Naive B cell (primary cell): ENCODE measurements at places on chromosomes 1 and 21.

DNA sequence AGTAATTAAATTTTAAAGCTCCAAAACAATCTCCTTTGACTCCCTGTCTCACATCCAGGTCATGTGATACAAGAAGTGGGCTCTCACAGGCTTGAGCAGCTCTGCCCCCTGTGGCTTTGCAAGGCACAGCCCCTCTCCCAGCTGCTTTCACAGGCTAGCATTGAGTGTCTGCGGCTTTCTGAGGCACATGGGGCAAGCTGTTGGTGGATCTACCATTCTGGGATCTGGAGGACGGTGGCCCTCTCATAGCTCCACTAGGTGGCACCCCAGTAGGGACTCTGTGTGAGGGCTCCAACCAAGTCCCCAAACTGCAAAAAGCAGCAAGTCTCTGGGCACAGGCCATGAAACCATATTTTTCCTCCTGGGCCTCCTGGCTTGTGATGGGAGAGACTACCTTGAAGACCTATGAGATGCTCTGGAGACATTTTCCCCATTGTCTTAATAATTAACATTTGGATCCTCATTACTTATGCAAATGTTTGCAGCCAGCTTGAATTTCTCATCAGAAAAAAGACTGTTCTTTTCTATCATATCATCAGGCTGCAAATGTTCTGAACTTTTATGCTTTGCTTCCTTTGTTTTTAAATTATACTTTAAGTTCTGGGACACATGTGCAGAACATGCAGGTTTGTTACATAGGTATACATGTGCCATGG lies 554.1 kb upstream of the OLFM3 start:
- DNase-seq = no peak

DNA sequence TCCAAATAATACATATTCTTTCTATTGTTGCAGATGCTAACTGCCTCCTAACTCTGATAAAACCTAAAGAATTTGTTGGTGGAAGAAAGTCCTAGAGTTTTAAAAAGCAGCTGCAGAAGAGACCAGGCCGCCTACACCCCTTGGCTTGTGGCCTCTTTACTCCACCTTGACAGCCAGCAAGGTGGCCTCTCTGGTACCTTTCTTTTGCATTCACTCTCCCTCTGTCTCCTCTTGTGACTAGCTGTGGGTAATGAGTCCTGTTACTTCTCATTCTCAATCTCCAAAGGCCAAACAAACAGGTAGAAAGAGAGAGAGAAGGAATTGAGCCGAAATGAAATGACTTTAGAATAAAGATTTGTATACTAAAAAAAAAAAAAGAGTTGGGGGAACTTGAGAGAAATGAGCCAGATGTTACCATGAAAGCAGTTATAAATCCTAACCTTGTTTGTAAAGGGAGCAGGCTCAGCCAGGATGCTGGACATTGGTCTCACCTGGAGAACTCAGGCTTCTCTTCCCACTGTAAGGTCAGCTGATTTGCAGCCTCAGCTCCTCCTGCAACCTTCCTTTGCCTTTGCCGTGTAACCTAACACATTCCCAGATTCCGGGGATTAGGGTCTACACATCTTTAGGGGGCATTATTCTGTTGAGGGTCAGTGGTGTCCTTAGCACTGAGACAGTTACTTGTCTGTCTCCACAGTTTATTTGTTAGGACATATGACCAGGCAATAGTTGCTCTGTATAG lies 164.1 kb upstream of the IRF2BP2 start:
- DNase-seq = no peak

GRCh38 chr1:53046930-53047329 lies 15.1 kb upstream of the PODN start:
- DNase-seq = no peak

DNA sequence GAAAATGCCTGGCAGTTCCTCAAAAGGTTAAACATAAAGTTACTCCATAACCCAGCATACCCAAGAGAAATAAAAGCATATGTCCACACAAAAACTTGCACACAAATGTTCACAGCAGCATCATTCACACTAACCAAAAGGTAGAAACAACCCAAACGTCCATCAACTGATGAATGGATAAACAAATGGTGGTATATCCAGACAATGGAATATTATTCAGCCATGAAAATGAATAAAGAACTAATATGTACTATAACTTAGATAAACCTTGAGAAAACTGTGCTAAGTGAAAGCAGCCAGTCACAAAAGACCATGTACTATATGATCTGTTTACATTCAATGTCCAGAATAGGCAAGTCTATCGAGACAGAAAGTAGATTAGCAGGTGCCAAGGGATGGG lies 60.4 kb downstream of the CAMK2N1 start:
- DNase-seq = no peak

DNA sequence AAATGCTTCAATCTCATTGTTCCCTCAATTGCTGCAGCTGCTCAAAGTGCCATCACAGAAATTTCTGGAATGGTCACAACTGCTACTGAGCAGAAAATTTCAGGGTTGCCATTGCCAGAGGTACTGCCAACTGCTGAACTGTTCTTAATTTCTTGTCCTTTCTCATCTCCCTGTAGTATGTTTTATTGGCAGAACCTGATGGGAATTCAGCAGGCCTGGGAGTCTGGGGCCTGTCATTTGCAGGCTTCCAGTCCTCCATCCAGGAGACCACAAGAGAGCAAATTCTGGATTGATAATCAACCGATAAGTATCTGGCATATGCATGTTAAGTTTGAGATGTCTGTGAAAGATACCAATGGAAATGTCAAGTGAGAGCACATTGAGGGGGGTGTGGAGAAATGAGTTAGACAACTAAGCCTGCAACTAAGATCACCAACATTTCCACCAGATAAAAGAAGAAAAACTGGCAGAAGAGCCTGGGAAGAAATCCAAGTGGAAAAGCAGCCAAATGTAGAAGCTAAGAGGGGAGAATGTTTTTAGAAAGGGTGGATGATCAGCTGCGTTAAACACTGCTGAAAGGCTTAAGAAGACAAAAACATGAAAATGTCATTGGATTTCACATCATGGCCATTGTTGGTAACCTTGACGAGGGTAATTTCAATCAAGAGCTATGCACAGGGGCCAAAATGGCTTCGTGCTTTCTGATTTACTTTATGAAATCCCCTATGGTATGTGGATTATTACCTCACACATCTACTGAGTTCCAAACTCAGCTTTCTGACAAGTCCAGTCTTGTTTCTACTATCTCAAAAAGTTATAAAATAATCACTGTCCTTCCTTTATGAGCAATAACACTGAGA lies 648.1 kb downstream of the PLPP3 start:
- DNase-seq = no peak

- DNase-seq = no peak
Observed at GRCh38 chr1:238981317-238981933, 404.9 kb upstream of the CHRM3 start.

GRCh38 chr21:18138507-18138906 lies 106.1 kb upstream of the CHODL start:
- DNase-seq = no peak

DNA sequence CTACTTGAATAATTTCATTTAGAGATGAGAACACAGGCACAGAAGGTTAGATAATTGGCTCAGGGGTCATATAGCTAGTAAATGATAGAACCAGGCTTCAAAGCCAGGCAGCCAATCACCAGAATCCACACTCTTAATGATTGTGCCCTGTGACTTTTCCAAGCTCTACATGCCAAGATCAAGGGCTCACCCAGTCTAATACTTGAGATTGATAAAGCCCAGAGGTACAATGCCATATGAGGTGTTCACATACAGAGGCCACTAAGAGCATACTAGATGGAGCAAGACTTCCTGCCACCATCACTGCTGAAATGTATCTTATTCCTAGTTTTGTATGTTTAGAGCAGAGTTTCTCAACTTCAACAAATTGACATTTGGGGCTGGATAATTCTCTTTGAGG lies 40.9 kb upstream of the MCOLN3 start:
- DNase-seq = no peak

- DNase-seq = no peak
Observed at GRCh38 chr1:78437941-78438340, 52.8 kb upstream of the PTGFR start.

DNA sequence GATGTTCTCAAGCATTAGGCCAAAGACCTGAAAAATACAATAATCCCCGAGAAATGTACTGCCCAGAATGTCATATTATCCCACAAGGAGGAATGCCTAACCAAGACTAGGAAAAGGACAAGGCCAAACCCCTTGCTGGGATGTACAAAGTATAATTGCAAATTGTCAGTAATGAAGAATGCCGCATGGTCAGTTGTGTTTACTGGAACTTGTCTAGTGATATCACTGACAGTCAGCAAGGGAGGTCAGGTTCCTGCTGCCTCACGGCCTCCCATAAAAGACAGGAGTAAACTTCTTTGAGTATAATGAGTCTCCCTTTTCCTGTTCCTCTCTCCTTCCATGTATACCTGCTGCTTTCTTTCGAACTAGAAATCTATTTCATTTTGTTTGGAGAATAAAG lies 222.8 kb downstream of the RHOU start:
- DNase-seq = no peak

DNA sequence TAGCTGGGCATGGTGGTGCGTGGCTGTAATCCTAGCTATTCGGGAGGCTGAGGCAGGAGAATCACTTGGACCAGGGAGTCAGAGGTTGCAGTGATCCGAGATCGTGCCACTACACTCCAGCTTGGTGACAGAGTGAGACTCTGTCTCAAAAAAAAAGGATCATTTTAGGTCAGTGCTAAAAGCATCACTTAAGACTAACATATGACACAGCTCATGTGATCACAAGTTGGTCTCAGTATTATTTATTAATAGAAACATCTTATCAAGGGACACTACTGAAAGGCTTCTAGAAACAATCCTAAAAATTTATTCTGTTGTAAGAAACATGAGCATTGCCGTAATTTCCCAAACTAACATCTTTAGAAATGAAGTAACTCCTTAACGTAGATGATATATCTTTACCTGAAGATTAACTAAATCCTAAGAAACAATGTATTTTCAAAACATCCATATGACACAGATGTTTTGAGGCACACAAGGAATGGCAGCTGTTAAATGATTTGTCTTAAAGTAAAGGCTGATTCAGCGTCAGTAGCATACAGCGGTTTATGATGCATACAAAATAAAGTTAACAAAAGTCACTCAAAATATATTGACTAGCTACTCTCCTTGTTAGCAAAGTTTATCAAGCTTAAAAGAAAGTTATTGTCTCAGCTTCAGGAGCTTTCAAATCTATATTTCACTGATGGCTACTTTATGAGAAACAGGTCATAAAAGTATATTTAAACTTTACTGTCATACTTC lies 2.6 kb downstream of the NIBAN1 start:
- no peak for DNase-seq

- no peak for DNase-seq
Observed at GRCh38 chr1:200706111-200706814, 32.4 kb upstream of the CAMSAP2 start.

- no peak for DNase-seq
Observed at GRCh38 chr1:230270559-230271281, 155.4 kb downstream of the PGBD5 start.

- no peak for DNase-seq
Observed at GRCh38 chr21:10641107-10641506, 119.7 kb downstream of the TPTE start.

DNA sequence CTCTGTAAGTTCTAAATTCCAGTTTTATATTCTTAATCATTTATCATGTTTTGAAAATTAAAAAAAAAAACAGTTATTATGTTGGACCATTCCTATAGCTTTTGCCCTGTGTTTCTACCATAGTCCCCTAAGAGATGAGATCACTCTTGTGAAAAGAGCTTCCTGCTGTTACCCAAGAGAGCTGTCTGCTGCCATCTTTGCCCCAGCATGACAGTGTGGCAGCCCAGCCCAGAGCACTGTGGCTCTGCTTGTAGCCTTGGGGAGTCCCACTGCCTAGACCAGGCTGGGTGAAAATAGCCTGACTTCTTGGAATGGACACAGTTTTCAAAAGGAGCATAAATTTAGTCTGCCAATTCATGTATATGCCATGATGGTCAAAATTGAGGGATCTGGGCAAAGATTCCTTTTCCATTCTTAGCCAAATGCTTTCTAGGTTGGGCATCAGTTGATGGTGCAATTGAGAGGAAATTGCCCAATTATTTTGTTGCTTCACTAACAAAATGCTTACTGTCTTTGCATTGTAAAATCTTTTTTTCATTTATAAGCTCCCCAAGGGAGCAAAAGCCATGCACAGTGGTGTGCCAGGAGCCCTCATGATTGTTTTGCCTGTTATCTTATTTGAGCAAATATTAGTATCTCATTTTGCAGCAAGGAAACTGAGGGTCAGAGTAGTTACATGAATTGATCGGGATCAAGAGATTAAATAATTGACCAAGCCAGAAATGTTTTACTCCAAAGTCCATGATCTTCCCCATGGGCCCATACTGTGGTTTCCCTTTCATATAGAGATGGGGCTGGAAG lies 72.8 kb downstream of the ETS2 start:
- DNase-seq = no peak

DNA sequence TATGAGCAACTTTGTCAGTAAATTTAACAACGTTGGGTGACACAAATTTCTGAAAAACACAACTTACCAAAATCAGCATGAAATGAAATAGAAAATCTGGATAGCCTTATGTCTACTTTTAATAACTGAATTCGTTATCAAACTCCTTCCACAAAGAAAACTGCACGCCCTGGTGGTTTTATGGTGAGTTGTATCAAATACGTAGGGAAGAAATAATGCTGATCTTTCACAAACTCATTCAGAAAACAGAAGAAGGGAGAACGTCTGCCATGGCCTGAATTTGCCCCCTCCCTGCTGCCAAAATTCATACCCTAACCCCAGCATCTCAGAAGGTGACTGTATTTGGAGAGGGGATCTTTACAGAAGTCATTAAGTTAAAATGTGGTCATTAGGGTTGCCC lies 50.0 kb upstream of the COL18A1 start:
- no peak for DNase-seq

DNA sequence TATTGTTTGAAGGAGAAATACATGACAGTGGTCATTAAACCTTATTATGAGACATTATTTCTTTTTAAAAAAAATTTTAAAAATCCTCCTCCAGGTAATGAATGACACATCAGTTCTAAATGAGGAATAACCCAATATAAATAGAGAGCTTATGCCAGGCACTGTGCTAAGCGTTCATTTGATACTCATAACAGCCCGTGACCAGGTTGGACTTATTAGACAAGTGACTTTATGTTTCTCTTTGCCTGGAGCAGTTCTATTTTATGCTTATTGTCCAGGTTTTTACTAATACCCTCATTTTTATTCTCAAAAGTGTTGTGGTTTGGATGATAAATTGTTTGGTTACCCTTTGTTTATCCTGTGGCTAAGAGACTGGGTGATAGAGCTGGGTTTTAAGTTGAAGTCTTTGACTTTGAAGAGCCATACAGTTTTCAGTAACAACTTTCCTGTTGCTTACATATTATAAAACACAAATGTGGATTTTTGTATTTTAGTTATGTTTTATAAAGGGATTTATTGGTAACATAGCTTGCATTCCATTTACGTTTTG lies 84.2 kb downstream of the RABGAP1L start:
- DNase-seq = no peak

DNA sequence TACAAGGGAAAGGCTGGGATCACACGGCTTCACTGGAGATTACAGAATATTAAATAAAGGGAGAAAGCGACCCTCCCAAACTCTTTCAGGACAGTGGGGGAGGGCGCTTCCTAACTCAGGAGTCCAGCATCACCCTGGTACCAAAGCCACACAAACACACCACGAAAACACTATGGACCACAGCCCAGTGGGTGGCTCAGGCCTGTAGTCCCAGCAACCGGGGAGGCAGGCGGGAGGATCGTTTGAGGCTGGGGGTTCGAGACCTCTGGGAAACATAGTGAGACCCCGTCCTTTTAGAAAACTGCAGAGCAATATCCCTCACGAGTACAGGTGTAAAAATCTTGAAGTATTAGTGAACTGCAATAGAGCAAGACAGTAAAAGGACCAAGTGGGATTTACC lies 16.0 kb downstream of the TRIM11 start:
- DNase-seq = no peak

- peak; percentile 69 for DNase-seq
Observed at GRCh38 chr1:167627865-167628641, 2.0 kb upstream of the RCSD1 start.
